ENCODE measurements at places on chromosomes 11 and 22.

- DNase-seq: no peak
Measured at GRCh38 chr11:117557361-117557760, 229.7 kb downstream of the CEP164 start.

- DNase-seq: no peak
Measured at GRCh38 chr11:116217006-116217405, 555.8 kb downstream of the BUD13 start.

DNA sequence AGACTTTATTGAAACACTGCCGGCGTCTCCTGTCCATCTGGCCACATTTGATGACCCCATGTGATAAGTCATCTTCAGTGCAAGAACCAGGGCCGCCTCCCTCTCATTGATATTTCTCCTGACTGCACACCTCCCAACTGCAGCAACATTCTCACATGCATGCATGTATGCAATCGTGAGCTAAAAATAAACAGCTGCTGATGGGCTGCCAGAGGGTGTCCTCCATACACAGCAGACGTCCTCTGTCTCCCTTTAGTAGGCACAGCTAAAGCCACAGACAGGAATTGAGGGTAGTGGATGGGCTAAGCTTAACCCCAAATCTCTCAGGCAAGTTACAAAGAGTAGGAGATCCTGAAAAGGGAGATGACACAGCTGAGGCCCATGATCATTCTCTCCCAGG, 106.7 kb upstream of the HSD17B12 start:
- DNase-seq: no peak

DNA sequence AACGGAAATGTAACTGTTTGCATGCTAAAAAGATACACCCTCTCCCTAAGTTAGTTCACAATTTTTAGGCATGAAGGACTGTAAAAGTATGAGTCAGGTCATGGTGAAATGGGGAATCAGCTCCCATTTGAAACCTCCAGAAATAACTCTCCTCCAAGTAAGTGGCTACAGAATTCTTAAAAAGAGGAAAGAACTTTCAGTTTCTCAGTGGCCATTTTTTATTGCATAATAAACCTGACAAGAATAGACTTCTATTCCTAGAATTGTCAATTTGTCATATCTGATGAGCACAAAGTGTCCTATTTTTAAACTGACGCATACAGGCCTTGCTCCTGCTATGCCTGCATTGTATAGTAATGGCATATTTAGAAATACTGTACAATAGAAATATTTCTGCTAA, 612.2 kb downstream of the CNTN5 start:
- DNase-seq: no peak

DNA sequence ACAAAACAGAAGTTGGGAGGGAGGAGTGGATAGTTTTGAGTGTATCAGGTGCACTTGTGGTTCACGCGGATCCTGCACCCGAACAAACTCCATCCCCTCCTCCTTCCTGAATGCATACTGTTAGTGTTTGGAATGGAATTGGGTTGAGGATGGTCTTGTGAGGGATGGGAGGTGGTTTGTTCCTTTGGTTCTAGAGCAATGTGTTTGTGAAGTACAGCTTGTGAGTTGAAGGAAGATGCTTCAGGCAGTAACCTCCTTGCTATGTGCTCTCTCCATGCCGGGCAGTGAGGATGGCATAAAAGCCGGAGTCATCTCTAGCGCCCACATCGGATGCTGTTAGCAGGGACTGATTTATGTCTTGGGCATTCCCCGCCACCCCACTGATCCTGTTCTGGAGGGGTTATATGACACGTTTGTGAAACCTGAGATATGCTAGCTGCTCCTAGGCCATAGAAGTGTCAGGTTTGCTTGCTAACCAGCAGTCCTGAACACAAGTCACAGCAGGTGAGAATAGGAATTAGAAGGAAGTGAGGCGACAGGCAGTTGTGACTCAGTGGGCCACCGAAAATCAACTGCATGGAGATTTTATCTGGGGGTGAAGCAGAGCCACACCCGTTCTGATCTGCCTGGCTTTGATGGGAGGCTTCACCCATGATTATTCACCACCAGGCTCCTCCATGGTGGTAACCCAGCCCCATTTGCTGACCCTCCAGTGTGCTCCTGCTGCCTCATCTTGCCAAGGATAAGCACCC, 2.2 kb downstream of the BCR start:
- no peak for DNase-seq

- DNase-seq: no peak
Measured at GRCh38 chr11:9821008-9821752, 157.3 kb downstream of the SWAP70 start.
